Neural progenitor cell (in vitro differentiated cells): ENCODE measurements at places on chromosomes 6 and 20.

DNA sequence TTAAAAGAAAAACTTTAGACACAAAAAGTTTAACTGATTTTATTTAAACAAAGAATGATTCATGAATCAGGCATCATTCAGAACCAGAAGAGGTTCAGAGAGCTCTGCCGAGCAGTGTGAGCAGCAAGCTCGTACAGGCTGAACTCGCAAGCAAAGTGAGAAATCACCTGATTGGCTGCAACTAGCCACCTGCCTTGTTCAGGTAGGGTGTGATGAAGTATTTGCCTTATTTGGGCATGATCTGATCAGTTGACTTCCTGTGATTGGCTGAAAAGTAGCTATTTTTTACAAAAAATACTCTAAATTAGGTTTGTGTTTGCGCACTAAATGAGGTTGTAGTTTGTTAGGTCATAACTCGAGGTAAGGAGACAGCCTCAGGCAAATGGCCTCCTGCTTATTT, 80.7 kb downstream of the HIVEP1 start:
- DNase-seq = no peak

- no peak for DNase-seq
These were observed 102.2 kb downstream of the SLC24A3 start for GRCh38 chr20:19314621-19315020.

DNA sequence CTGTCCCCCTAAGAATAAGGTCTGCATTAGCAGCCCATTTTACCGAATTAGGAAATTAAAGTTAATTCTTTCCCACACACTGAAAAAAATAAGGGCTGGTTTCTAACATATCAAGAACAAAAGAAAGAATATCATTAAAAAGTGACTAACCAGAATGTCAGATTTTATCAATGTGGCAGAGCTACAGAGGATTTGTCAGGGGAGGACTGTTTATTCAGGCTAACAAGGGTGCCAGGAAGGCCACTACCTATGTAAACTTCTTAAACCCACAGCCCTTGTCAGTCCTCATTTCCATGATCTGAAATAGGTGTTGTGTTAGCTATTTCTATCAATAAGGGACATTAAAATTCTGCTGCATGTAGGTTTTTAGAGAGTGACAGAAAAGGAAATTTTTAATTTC, 76.4 kb downstream of the BACH2 start:
- DNase-seq = no peak

DNA sequence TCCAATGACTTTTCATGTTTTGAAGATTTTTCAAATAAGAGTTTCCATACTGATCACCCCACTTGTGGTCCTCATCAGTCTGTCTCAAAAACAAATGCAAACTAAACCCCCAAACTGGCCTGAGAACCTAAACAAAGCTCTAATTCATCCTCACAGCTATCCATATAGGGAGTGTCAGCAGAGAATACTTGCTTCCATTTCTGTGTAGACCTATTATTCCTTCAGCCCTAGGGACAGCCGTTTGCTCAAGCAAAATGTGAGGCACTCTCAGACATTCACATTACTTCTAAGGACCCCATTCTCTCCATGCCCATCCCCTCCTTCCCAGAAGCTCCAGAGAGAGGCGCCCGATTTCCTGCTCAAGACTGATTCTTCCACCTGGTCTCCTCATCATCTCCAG, 24.6 kb downstream of the DNAAF9 start:
- DNase-seq = no peak

DNA sequence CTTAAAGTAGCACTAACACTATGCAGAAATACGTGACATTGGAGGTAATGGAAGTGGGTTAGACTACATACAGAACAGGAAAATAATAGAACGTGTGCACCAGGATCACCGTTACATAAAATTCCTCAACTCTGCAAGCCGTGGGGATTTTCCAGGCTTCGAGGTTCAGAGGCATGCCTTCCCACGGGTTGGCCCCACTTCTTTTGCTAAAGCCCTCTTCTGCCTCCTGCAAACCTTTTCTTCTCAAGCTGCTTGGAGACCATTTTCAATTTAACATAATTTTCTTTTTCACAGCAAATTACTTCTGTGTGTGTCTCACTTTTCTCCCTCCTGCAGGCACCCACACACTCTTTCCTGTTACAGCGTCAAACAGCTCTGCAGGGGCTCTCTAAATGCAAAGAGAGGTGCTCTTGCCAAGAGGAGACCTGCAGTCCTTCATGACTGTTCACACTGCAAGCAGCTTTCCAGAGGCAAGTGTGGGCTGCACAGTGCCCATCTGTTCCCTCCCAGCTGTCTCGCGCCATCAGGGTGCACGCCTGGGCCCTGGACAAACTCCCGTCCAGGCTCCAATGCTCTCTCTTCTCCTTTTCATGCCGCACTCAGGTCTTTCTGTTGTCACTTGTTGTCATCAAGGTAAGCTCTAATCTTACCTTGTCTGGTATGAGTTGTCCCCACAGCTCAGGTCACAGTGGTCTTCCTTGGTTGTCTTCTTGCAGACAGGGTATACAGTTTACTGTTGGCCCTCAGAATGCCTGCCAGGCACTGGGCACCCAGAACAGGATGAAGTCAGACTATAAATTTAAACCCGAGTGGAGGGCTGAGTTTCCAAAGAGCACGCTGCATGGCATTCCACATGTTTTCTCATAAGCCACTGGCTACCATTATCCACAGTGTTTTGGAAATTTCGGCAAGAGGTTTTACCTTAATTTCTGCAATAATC, 164.8 kb upstream of the GGTLC1 start:
- no peak for DNase-seq

- peak; percentile 78 for DNase-seq
These were observed 240.9 kb upstream of the BTBD3 start for GRCh38 chr20:11676630-11677287.

- DNase-seq = no peak
These were observed 8.1 kb downstream of the NOL4L start for GRCh38 chr20:32577023-32577422.

GRCh38 chr20:64082820-64083377, 1.3 kb downstream of the LKAAEAR1 start:
- no peak for DNase-seq

GRCh38 chr20:25394276-25394675, 3.6 kb upstream of the ABHD12 start:
- DNase-seq = no peak

DNA sequence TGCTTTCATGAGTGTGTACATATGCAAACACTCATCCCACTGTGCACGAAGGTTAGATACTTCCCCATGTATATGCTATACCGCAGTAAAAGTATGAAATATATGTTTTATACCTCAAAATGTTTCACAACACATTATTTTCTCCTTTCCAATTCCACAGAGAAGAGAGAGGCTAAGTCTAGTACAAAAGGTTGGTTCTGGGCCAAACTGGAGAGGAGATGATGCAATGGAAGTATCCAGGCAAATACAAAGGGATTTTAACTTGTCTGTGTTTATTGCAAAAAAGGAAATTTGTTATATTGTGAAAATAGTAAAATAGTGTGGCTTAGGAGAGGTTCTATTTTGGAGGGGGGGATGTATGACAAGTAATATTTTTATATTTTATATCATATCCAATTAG, 112.6 kb downstream of the PLCB1 start:
- no peak for DNase-seq

- DNase-seq = no peak
These were observed 110.2 kb upstream of the CNR1 start for GRCh38 chr6:88276331-88276730.

- DNase-seq = no peak
These were observed 23.4 kb downstream of the COL21A1 start for GRCh38 chr6:56223995-56224394.

DNA sequence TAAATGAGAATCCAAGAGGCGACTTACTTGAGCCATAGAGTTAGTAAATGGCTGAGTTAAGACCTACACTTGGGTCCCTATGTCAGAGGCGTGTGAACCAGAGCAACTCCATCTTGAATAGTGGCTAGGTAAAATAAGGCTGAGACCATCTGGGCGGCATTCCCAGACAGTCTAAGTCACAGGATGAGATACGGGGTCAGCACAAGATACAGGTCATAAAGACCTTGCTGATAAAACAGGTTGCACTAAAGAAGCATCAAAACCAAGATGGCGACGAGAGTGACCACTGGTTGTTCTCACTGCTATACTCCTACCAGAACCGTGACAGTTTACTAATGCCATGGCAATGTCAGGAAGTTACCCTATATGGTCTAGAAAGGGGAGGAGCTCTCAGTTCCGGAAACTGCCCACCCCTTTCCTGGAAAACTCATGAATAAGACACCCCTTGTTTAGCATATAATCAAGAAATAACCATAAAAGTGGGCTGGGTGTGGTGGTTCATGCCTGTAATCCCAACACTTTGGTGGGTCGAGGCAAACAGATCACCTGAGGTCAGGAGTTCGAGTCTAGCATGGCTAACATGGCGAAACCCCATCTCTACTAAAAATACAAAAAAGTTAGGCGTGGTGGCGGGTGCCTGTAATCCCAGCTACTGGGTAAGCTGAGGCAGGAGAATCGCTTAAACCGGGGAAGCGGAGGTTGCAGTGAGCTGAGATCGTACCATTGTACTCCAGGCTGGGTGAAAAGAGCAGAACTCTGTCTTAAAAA, 43.9 kb upstream of the EEF1A1 start:
- DNase-seq = no peak

GRCh38 chr6:31569861-31570536, 2.1 kb upstream of the LTA start:
- no peak for DNase-seq

GRCh38 chr6:26392932-26393636, 9.0 kb upstream of the BTN3A1 start:
- DNase-seq = no peak

DNA sequence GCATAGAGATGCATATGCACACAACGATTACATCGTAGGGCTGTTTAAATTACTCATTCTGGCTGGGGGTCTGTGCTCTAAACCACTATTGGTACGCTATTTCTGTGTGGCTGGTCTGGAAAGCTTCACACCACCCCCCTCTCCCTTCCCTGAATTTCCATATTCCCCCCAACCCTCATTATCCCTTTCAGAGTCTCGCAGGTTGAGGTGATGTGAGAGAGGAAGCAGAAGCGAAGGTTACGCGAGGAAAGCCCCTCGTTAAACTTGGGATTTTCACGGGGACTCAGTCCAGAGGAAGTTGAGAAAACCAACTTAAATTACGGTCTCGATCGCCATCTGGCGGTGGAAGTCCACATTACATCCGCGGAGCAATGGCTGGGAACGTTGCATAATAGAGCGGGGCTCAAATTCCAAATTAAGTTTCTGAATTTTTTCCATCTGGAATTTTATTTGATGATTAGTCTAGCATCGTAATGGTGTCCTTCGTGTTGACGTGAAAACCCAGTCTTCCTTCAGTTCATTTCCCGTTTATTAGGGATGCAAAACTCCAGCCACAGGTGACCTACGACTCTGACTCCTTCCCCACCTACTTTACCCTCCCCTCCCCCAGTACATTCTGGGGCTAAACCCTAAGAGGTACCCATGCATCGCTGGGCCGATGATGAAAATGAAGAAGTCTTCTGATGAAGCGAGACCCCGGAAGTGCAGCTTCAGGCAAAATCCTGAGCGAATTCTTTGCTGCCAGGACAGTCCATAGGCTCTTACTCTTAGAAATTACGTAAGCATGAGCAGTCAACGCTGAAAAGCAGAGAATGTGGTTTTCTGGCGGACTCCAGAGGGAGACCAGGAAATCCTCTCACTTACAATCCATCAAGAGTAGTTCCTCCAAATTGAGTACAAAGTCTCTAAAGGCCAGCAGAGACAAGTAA, 19.7 kb downstream of the HLA-DOB start:
- peak; percentile 75 for DNase-seq

- DNase-seq = no peak
These were observed 315.6 kb downstream of the TPBG start for GRCh38 chr6:82679232-82679631.

DNA sequence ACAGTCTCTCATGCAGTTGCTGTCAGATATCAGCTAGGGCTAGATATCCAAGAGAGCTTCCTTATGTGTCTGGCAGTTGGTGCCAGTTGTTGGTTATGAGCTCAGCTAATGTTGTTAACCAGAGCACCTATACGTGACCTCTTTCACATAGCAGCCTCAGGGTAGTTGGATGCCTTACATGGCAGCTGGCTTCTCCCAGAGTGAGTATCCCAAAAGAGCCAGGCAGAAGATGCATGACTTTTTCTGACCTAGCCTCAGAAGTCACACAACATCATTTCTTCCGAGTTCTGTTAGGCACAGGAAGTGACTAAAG, 175.7 kb downstream of the VEGFA start:
- DNase-seq = no peak

DNA sequence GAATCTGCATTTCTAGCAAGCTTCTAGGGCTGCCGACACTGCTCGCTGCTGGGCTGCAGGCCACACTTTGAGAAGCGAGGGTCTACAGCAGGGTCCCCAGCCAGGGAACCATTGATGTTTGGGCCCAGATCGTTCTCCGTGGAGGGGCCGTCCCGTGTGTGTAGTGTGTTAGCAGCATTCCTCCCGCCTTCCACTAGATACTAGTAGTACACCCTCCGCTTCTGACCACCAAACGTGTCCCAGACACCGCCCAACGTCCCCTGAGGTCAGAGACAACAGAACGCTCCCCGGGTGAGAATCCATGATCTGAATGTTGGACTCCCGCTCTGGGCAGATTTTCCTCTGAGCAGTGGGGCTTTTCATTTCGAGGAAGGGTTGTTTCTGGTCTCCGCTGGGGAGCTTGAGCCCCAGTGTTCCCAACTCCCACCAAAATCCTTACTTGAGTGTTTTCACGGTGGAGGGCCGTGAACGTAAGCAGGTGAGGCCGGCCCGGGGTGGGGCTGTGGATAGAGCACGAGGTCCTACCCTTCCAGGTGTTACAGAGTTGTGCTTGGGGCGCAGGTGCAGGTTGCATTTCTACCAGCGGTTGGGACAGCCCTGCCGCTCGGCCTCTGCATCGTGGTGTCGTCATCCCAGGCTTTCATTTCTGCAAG, 124.6 kb downstream of the SYCP2 start:
- no peak for DNase-seq

- no peak for DNase-seq
These were observed 53.7 kb upstream of the TMX4 start for GRCh38 chr20:8073024-8073832.

GRCh38 chr6:107832151-107833056, 8.3 kb upstream of the SCML4 start:
- DNase-seq = no peak

GRCh38 chr6:35052694-35053565, 88.2 kb downstream of the TCP11 start:
- DNase-seq = peak; percentile 70

DNA sequence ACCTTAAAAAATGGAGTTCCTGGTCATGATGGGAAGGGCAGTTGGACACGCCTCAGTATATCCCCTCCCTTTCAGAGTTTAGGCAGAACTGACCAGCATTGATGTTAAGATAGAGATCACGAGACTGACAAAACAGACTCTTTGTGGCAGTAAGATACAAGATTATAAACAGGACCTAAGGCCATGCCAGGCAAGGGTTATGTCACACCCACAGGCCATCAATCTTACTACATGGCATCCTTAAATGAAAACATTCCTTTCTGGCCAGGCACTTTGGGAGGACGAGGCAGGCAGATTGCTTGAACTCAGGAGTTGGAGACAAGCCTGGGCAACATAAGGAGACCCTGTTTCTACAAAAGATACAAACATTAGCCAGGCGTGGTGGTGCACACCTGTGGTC, 129.3 kb upstream of the MLN start:
- no peak for DNase-seq

- DNase-seq = peak; percentile 69
These were observed 9.1 kb downstream of the MAPK13 start for GRCh38 chr6:36139431-36139830.
